Cardiac fibroblast (primary cell): ENCODE measurements at places on chromosomes 7 and 10.

DNA sequence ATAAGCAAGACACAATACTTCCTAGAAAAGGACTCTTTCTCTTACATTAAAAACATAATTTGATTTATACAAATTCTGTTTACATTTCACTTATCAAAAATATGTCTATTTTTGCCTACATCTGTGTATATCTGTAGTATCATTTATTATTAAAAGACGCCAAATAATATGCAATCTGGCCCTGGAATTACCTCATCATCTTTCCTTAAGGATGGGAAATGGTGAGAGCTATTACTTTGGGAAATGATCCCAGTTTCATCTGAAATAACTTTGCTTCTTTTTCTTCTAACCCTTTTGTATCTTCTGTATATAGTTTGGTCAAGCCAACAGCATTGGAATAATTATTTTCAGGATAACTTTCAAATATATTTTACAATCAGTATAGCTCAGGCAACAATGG, 85.0 kb downstream of the FAS start:
- no peak for DNase-seq

- DNase-seq: no peak
Measured at GRCh38 chr10:84521013-84521412, 192.6 kb downstream of the CCSER2 start.

DNA sequence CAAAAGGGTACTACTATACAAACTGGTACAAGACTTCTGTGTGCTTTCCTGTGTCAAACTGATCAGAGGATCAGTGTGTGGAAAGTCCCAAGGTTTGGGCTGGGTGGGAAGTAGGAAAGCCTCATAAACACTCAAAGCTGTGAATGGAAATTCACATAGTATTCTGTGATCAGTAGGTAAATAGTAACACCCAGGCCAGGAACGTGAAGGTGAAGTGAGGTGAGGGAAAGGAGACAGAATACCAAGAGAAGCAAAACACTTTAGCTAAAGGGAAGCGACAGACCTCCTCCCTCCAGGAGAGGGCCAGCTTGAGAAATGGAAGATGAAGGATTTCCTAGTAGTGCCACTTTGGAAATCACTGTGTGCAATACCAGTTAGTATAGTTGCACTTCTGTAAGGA, 451.9 kb downstream of the KCNMA1 start:
- DNase-seq: no peak

DNA sequence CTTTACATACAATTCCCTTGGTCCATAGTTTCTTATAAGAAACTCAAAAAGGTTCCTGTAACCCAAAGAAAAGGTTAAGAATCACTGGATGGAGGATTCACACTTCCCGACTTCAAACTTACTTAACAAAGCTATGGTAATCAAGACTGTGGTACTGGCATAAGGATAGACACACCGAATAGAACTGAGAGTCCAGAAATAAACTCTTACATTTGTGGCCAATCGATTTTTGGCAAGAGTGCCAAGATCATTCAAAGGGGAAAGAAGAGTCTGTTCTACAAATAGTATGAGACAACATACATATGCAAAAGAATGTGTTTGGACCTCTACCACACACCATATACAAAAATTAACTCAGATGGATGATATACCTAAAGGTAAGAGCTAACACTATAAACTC, 32.8 kb downstream of the KDM7A start:
- no peak for DNase-seq

GRCh38 chr7:114502454-114503254, 88.0 kb downstream of the FOXP2 start:
- DNase-seq: no peak

DNA sequence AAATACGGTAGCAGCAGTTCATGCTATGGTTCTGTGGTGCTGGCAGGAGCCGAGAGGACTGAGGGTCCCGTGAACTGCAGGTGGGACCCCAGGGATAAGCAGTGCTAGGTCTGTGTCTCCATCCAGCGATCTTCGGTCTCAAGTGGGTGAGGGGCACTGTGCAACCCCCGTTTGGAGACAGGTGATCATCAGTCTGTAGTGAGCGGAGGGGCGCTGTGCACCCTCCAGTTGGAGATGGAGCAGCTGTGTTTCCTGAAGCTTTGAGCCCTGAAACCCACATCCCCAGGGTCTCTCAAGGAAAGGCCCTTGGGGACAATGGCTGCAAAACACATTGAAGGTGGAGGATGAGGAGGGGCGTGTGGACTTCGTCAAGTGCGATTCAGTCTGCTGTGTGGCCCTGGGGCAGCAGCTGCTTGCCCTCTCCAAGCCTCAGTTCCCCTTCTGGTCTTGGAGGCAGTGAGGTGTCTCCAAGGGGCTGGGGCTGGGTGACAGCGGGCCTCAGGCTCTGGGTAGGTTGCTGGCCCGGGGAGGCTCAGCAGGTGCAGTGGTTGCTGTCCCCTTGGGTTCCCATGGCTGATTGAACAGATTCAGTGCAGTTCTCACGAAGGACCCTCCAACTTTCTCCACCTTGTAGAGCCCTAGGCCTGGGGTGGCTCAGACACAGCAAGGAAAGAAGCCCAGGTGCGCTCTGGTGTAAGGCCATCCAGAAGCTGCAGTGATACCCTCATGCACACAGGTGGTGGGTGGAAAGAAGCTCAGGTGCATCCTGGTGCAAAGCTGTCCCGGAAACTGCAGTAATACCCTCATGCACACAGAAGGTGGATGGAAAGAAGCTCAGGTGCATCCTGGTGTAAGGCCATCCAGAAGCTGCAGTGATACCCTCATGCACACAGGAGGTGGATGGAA, 160.6 kb downstream of the ADARB2 start:
- DNase-seq: no peak

DNA sequence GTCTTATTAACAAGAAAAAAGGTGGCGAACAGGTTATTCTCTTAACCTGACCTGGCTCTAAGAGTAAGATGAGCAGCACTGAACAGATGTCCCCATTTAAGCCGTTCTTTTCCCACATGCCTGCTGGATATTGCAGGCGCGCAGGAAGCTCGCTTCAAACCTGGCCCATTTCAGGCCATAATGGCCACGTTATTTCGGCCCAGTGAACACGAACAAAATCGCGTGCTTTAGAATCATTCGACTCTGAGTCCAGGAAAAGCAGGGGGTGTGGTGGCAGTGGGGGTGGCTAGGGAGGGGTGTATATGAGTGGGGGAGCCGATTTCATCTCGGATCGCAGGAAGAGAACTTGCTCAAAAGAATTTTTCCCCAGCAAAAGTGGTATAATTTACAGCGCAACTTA, 6.6 kb upstream of the SP8 start:
- no peak for DNase-seq

DNA sequence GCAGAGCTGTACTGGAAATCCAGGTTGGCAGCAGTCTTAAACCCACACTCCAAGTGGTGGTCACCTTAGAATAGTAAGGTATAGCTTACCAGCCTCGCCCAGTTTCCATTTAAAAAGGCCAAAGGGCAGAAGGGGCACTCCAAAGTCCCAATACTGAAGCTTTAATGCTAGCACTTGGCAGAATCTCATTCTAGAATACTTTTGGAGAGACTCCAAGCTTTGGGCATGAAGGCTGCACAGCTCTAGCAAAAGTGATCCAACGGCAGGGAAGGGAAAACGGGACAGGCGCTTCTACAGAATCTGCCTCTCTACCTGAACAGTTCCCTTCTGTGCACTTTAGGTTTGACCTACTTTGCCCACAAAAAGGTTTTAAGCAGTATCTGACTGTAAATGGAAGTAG, 19.7 kb downstream of the SMURF1 start:
- DNase-seq: no peak

DNA sequence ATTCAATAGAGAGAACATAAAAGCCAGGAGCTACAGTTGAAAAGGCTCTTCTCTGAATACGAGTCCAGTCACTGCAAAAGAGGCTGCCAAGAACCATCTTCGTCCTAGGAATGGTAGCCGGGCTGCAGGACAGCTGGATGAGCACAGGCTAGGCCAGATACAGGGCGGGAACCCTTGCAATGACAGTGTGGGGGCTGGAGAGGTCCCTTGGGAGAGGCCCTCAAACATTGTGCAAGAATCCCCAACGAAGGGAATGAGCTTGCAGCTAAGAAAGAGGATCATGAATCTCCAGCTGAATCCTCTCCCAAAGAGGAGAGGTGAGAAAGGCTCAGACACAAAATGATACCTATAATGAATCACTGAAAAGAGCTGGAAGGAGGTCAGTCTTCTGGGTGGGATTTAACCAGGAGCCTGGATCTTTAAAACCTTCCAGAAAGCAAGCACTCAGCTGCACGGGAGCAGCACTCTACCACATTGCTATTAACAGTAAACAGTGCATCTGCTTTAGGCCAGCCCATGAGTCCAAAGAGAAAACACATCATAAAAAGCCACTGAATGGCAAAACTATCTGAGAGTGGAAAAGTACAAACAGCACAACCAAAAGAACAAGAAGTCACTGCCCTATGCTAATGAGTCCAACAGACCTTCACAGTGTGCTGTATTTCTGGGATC, 287.9 kb downstream of the TNS3 start:
- peak; percentile 13 for DNase-seq

GRCh38 chr7:130281260-130281659, 11.7 kb upstream of the CPA4 start:
- peak; percentile 81 for DNase-seq

GRCh38 chr7:19112274-19113001, 5.0 kb downstream of the TWIST1 start:
- DNase-seq: peak; percentile 63

DNA sequence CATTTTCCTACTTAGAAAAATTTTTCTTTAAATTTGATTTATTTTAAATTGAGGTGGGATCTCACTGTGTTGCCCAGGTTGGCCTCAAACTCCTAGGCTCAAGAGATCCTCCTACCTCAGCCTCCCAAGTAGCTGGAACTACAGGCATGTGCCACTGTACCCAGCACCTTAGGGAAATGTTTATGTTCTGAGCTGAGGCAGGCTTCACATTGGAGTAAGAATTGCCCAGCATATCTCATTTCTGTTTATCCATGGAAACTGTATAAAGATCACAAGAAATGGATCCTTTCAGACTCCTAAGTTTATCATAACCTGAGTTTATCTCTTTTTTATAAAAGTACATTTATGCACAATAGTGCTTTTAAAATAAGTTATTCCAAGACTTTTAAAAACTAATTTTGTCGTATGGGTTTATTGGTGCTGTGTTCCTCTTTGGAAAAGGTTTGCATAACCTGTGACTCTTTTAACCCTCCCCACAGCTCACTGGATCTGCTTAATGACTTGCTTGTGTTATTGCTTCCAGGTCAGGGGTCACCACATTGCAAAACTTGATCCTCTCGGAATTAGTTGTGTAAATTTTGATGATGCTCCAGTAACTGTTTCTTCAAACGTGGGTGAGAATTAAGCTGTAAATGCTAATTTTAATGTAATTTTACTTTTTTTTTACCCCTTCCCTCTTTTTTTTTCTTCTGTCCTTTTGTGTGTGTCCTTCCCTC, 40.7 kb downstream of the OGDH start:
- no peak for DNase-seq

- no peak for DNase-seq
Measured at GRCh38 chr7:7333610-7334009, 151.3 kb downstream of the C1GALT1 start.

DNA sequence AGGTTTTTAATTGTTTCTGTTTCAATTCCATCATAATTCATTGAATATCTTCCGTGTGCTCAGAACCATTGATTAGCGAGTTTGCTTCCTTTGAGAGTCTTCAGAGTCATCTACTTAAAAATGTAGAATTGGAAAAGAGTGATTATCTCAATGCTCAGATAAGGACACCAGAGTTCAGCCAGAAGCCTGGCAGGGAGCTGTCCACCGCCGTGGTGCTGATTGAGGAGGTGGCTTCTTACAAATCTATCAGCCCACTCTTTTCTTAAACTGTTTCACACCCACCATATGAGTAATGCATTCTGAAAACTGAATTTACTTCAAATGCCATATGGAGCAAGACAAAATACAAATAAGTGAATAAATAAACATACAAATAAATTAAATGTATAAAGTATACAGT, 79.3 kb downstream of the INSYN2A start:
- peak; percentile 67 for DNase-seq

- no peak for DNase-seq
Measured at GRCh38 chr10:131750973-131751826, 149.6 kb upstream of the PPP2R2D start.

DNA sequence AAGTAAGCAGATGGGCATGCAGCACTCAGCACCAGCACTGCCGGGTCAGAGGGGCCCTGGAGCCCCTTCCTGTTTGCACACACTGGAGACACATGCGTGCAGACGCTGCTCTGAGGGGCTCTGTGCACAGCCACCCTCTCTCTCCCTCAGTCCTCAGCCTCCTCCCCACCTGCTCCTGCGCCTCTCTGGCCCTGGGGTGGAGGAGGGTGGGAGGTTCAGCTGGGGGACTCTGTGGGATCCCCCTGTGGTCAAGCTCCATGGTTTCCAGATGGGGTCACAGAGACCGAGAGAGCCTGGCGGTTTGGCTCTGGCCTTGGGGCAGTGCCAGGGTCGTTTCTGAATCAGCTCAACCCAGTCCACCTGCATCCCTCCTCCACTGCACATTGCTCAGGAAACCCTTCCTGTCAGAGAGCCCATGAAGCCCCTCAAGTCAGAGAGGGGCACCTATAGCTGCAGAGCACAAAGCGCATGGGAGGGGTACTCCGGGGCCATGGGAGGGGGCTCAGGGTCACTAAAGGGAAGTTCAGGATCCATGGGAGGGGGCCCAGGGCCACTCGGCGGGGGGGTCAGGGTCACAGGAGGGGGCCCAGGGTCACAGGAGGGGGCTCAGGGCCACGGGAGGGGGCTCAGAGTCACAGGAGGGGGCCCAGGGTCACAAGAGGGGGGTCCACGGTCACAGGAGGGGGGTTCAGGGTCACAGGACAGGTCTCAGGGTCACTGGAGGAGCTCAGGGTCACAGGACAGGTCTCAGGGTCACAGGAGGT, 161.7 kb downstream of the ADARB2 start:
- no peak for DNase-seq

- no peak for DNase-seq
Measured at GRCh38 chr7:24441314-24442027, 131.8 kb upstream of the PALS2 start.

DNA sequence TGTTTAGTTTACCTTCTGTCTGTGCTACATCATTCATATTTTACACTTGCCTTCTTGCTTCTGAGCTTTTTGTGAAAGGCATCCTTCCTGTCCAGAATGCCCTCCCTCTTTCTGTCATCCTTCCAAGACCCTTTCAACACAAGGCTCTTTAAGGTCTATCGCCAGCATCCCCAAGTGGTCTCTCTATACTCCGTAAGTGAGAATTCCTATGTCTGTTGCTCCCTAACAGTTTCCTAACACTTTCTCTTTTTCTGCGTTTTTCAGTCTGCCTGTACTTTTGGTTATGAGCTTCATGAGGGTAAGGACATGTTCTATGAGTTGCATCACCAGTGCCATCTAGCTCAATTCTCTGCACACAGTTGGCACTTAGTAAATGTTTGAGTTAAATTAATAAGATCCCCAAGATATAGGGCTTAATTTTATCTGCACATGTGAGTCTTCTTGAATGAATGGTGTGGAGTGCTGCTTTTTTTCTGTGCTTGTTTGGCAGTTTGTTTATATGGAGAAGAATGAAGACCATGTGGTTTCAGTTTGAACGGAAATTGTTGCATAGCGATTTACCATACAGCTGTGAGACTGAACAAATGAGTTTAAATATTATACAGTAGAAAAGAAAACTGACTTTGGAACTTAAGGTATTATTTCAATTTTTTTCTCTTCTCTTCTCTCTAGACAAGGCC, 29.4 kb downstream of the RABGEF1 start:
- peak; percentile 66 for DNase-seq

GRCh38 chr10:73225518-73225917, 21.5 kb downstream of the DNAJC9 start:
- no peak for DNase-seq

GRCh38 chr7:66556549-66557213, 72.0 kb upstream of the KCTD7 start:
- DNase-seq: no peak

- DNase-seq: no peak
Measured at GRCh38 chr10:104835422-104835821, 194.3 kb downstream of the SORCS3 start.
